IPS-NIHi11 (cell line): ENCODE measurements at places on chromosomes 5 and 9.

DNA sequence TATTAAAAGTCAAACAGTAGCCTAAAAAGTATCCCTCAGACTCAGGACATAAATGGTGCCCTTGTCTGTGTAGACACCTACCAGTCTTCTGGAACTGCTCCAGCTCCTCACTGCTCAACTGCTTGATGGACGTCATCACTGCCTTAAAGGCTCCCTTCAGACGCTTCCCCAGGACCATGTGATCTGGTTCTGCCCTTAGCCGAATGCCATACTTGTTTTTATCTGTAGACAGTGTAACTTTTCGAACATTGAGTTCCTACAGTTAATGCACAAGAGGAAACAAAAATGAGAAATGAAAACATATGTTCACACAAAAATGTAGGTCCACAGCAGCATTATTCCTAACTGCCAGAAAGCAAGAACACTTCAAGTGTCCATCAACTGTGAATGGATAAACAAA is 46.2 kb downstream of the IARS1 start:
- no peak for DNase-seq

DNA sequence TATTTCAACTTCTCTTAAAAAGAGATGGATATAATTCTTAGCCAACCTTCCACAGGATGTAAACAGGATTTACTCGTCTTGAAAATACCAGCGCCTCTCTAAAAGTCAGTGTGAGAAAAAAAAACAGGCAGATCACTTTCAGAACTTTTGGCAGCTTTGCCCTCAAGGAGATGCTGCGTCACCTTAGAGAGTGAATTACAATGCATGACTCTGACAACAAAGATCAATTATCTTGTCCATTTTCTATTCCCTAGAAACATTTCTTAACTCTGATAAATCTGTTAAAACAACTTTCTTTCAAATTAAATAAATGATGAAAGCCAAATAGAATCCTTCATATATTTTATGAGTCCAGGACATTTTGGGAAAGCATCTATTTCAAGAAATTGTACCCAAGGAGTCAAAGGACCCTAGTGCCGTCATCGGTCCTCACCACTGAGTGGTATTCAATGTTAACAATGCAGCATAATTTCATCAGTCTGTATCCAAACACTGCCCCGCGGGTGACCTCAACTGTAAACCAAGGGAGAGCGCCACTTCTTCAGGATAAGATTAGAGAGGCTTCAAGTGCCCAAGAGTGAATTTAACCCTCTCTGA is 536.0 kb downstream of the PDE4D start:
- DNase-seq = no peak

DNA sequence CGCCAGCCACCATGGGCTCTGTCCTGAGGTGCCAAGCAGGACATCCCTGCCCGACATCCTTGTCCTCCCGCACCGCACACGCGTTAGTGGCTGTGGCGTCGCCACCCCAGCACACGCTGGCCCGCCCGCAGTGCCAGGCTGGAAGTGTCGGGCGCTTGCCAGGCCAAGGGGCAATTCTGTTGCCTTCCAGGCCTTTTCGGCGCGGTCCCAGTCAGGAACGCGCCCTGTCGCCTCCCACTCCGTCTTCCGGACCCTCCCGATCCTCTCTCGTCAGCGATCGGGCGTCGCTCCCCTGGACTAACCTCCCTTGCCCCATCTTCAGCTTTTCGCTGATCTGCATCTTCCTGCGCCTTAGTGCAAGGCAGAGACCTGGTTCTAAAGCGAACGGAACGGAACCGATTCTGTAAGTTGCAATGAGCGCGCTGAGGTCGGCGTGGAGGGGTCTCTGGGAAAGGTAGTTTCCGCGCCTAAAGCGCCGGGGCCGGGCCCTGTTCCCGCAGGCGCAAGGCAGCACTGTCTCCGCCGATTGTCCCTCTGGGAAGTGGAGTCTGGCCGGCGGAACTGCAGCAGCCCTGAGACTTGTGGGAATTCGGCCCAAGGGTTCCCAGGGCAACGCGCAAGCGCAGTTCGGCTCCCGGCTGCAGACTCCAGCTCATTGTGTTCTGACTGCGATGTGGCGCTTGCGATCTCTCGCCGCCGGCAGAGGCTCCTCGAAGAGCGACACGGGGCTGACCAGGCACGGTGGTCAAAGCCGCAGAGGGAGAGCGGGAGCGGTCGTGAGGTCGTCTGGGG is at the start of gene ZNF454:
Gene ZNF454 (plus strand): TSS at position 630 of the 792 bp plus-strand sequence. CDS start 1,594 bp downstream, outside the sequence.
- peak; percentile 98 for DNase-seq

- no peak for DNase-seq
Observed at GRCh38 chr9:520302-520701, 305.6 kb downstream of the DOCK8 start.
